ENCODE measurements at places on chromosomes 12 and 14.

DNA sequence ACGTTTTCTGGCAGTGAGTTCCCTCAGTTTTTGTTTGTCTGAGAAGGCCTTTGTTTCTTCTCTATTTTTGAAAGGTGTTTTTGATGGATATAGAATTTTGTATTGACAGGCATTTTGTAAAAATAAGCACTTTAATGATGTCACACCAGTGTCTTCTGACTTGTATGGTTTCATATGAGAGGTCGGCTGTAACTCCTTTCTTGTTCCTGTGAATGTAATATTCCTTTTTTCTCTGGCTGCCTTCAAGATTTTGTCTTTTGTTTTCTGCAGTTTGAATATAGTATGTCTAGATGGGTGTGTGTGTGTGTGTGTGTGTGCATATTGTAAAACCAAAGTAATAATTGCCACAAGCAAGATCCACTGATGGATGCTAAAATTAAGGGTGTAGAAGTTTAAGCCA, 67.8 kb upstream of the PSMC1 start:
- no peak for DNase-seq

DNA sequence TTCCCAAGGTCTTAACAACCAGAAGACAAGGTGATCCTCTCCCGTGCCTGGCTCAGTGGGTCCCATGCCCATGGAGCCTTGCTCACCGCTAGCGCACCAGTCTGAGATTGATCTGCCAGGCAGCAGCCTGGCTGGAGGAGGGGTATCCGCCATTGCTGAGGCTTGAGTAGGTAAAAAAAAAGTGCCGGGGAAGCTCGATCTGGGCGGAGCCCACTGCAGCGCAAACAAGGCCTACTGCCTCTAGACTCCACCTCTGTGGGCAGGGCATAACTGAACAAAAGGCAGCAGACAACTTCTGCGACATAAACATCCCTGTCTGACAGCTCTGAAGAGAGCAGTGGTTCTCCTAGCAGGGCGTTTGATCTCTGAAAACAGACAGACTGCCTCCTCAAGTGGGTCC, 104.0 kb downstream of the C14orf39 start:
- DNase-seq = no peak

GRCh38 chr14:64762044-64763034, 58.1 kb downstream of the PLEKHG3 start:
- peak; percentile 92 for DNase-seq

- DNase-seq = no peak
Measured at GRCh38 chr14:34300882-34301734, 160.9 kb downstream of the SPTSSA start.

GRCh38 chr14:95291859-95292542, 27.7 kb downstream of the CLMN start:
- peak; percentile 84 for DNase-seq
